ENCODE measurements at places on chromosomes 4 and X.

DNA sequence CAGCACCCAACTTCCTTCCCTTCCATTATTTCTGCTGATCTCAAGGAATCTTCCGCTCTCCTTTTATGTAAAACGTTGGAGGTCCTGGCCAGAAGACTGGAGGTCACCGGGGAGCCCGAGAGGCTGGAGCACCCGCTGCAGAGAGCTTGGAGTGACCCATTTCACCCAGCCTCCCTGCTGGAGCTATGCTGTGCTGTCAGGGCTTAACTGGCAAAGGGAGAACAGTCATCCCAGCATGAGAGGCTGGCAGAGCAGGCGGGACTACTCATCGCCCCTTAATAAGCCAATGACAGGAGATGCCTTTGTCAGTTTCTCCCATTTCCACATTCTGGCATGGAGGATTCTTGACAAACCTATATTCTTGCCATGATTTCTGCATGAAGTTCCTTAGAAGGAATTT, 98.9 kb downstream of the GATB start:
- DNase-seq: no peak

DNA sequence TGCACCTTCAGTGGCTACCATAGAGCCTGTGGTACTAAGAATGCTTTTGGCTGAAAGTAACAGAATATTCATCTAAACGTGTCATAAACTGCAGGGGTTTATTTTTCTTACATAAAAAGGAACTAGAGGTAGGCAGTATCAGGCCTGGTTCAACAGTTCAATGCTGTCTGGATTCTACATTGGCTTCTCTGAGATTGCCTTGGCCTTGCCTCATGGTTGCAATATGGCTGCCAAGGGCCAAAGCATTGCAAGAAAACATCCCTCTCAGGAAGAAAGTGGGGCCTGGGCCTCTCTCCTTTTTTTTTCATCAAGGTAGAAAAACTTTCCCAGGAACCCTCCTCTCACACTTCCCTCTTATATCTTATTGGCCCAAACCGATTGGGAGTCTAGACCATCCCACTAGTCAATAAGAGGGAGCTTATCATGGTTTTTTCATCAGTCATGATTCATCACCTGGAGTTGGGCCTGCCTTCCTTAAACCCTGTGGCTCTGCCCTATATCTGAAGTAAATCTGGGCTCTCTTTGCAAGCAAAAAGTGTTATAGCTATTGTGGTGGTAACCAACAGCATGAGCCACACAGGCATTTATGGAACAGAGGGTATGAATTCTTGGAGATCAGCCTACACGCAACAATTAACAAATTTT, 1.8 kb upstream of the DOCK11 start:
- DNase-seq: no peak

DNA sequence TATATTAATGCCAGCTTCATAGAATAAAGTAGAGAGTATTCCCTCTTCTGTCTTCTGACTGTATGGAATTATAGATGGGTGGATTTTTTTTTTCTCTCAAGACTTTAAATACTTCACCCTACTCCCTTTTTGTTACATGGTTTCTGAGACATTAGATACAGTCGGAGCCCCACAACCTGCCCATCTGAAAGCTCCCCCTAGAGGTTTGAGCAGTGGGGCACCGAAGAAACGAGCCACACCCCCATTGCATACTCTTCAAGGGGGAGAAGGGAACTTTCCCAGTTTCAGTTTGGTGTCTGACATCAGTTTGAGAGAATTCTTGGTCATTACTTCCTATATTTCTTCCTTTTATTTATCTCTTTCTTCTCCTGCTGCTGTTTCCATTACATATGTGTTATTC, 437.6 kb upstream of the AGA start:
- DNase-seq: no peak

DNA sequence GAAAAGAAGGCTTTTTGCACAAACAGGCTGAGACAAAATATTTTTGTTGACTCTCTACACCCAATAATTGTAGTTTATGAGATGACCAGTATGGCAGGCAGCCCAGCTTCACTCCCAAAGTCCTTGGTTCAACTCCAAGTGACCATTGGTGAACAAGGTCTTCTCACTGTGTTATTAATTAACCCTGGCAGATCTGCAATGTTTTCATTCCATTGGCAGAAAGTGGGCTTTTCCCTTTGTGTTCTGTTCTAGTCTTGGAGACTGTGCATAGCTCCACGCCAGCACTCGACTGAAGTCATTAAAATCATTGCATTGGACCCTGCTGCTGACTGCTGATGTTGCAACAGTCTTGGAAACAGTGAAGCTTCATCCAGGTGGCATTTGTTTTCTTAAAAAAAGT, 277.3 kb upstream of the HAND2 start:
- no peak for DNase-seq

DNA sequence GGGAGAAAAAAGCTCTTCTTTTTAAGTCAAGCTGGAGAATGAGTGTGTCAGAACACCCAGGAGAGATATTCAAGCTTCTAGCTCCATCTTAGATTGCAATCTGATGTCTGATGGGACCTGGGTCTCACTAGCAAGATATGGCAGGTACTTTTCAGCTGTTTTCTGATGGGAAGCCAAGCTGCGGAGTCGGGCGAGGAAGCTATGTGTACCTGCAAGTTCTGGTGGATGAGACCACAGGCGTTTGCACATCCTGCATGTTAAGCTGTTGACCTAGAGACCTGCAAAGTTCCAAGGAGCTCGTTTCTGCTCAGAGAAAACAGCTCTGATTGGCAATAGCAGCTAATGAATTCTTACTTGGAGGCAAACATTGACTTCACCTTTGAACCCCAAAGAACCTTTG, 167.3 kb upstream of the GATB start:
- no peak for DNase-seq

DNA sequence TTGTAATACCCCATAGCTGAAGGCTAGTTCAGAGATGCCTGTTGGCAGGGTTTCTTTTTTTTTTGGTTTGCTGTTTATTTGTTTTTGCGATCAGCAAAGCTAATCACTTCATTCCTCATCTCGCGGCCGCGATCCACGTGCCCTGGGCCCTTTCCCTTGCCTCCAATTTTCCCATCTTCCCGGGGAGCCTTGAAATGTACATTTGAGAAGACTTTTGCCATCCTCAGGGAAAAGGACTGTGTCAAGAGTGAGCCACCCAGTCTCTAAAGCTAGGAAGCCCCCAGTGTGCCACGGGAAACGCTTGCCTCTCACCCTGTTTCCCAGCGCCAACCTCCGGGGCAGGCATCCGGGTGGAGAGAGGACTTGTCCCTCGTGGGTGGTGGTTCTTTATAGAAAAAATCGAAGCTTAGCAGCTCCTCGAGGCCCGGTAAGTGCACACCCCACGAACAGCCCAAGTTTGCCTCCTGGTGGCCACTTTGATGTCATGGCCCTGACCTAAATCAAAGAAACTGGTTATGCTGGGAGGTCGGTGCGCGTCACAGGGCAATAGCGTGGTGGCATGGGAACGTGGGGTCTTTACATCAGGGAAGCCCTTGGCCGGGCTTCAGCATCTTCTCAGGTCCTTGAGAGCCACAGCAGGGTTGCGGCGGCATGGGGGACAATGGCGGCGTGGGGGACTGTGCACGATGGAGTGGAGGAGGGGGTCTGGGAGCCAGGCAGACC, 42.0 kb downstream of the MAP7D3 start:
- peak; percentile 63 for DNase-seq
